Erythroblast (primary cell): ENCODE measurements at places on chromosomes 7 and 10.

DNA sequence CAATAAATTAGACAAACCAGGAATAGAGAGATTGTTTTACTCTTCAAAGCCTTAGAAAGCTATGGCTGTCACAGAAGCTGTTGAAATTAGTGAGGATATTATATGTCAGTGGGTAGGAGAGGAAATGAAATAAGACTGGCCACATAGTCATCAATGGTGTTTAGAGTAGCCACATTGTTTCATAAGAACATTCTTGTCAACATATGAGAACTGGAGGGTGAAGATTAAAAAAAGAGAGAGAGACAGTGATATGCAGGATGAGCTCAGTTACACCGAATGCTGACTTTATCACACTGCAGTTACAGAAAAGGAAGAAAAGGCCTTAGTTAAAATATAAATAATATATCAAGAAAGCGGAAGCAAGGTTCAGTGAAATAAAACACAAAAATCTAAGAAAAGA, 412.0 kb downstream of the CNTNAP2 start:
- DNase-seq, result no peak

DNA sequence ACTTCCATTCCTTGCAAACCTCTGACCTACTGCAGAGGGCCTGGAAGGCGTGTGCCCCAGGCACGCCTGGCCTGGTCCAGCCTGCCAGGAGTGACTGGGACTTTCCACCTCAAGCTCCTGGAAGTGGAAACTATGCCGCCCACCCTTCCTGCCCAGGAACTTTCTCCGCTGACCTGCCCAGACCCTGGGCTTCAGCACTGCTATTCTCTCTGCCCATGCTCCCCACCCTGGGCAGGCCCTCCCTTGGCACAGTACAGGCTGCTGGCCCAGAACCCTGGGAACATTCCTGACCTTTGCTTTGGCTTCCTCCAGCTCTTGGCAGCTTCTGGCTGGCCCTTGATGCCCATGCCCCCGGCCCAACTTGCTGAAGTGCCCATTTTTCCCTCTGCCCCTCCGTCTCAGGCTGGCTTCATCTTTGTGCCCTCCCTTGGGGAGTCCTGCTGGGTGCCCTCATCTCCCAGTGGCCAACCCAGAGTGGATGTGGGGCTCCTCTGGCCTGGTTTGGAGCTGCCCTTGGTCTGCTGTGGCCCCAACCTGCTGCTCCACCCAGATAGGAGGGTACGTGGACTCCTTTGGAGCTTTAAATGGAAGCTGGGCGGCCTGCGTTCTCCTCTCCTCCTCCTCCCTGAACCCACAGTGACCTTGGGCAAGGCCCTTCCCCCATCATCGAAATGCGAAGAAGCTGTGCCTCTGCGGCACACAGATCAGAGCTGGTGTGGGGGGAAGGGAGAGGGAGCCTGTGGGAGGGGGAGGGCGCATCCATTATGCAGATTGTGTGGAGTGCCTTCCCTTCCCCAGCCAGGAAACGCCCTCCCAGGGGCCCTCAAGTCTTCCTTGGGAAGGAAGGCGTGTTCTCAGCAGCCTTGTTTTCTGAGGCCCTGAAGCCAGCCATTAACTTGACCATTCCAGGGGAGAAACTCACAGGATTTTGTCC, 3.4 kb downstream of the MMRN2 start:
- no peak for DNase-seq

- no peak for DNase-seq
These were observed 24.0 kb upstream of the MALRD1 start for GRCh38 chr10:19024611-19025010.

GRCh38 chr10:12353399-12354242, 4.3 kb downstream of the CAMK1D start:
- no peak for DNase-seq

DNA sequence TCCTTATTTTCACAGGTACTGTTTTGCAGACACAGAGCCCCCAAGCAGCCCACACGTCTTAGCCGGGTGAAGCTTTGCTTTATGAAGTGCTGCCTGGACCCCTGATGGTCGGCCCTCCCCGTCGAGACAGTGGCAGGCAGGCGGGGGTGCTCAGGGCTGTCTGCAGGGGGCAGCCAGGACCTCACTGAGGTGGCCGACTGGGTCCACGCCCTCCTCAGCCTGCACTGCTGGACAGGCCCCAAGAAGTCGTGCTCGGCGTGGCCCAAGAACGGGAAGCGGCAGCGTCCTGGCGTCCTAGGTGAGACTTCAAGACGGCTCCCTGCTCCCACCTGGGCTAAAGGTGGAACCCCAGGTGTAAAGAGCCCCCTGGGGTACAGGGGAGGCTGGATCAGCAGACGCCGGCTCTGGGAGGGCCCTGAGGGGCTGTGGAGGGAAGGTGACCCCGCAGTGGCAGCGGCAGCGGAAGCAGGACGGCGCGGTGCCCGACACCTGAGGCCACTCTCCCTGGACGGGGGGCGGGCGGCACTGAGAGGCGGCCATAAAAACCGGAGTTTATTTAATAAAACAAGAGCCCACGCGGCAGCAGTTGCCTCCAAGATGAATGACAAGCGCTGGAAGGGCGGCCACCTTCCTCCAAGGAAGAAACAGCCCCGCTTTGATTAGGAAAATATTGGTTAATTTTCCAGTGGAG, 179.4 kb downstream of the ELFN1 start:
- no peak for DNase-seq

- no peak for DNase-seq
These were observed 537.1 kb upstream of the FOXK1 start for GRCh38 chr7:4144811-4145510.

DNA sequence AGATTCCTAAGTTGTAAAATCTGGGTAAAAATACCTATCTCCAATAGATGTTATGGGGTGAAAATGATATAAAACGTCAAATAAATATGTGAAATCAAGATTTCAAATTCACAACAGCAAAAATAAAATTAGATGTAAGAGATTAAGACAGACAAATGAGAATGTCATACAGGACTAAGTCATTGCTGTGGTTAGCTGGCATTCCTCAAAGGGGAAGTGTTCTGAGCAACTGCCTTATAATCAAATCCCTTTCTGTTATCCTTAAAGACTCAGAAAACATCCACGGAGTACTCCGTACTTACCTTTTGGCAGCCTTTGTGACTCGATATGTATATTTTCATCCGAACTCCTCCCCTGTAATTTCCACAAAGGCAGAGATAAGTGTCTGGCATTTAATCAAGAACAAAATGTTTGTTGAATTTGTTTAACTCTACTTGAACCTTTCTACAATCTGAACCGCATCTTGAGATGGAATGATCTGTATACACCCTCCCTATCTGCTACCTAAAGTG, 559.6 kb downstream of the GATA3 start:
- no peak for DNase-seq

DNA sequence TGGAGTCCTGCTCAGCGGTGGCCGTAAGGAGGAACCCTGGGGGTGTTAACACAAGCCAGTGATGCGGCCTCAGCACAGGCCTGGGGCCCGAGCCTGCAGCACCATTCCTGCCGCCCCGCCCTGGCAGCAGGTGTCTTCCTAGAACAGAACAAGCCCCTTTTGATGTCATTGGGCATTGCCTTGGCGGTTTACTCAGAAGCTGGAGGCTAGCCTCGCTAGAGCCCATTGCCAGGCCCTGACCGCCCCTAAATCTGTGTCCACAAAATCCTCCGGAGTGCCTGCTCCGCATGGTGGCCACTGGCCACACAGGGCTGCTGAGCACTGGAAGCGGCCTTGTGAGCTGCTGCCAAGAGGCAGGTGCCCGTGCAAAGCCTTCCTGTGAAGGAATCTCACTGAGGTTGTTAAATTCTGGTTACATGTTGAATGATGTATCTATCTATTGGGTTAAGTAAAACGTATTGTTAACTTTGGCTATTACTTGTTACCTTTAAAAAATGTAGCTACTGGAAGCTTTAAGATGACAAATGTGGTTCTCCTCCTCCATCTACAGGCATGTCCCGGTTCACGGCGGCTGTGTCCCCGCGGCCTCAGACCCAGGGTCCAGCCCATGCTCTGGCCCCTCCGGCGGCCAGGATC, 1.2 kb upstream of the INPP5A start:
- no peak for DNase-seq

- no peak for DNase-seq
These were observed 214.0 kb downstream of the PTPRN2 start for GRCh38 chr7:158373476-158374133.

DNA sequence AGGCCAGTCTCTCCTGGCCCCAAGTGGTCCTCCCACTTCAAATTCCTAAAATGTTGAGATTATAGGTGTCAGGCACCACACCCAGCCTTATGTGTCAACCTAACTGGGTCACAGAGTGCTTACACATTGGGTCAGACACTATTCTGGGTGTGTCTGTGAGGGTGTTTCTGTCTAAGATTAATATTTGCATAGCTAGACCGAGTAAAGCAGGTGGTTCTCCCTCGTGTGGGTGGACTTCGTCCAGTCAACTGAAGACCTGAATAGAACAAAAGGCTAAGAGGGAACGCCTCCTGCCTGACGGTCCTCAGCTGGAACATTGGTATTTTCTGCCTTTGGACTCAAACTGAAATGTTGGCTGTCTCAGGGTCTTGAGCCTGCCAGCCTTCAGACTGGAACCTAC, 11.5 kb downstream of the PPIF start:
- DNase-seq, result no peak

DNA sequence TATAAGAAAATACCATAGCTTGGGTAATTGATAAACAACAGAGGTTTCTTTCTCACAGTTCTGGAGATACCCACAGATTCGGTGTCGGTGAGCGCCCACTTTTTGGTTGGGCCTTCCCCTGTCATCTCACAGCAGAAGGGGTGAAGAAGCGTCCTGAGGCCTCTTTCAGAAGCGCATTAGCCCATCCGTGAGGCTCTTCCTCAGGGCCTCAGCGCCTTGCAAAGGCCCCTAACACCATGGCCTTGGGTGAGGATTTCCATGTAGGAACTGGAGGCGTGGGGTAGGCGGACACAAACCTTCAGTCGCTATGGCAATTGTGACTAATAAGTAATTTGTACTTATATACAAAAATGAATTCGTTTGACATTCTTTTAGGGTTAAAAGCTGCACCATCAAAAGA, 316.0 kb downstream of the PTPRN2 start:
- DNase-seq, result no peak

DNA sequence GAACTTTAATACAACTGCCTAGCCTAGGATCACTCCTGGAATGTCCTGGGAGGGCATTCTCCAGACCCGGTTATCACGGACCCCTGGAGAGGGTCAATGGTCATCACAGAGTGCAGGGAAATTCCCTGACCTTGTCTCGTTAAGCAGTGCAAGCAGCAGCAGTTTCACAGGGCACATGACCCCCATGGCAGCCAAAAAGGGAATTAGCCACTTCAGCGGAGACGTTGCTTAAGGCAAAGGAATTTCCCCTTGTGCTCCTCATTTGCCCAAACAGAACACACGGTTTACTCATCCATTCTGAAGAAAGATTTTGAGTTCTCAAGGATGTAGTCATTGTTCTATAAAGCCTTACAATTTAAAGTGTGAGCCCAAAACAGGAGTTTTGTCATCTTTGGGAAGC, 260.3 kb downstream of the SNX13 start:
- DNase-seq, result no peak

DNA sequence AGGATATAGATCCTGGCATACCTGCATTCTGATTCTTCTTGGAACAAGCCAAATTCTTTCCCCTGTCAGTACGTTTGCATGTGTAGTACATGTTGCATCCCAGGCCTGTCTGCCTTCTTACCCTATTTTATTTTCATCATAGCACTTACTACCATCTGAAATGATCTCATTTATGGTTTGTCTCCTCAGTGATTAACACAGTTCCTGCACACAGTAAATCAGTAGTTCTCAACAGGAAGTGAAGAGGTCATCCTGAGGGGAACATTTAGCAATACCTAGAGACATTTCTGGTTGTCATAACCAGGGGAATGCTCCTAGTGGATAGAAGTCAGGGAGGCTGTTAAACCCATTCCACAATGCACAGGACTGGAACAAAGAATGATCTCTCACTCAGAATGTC, 38.2 kb upstream of the SLC26A4 start:
- DNase-seq, result no peak

DNA sequence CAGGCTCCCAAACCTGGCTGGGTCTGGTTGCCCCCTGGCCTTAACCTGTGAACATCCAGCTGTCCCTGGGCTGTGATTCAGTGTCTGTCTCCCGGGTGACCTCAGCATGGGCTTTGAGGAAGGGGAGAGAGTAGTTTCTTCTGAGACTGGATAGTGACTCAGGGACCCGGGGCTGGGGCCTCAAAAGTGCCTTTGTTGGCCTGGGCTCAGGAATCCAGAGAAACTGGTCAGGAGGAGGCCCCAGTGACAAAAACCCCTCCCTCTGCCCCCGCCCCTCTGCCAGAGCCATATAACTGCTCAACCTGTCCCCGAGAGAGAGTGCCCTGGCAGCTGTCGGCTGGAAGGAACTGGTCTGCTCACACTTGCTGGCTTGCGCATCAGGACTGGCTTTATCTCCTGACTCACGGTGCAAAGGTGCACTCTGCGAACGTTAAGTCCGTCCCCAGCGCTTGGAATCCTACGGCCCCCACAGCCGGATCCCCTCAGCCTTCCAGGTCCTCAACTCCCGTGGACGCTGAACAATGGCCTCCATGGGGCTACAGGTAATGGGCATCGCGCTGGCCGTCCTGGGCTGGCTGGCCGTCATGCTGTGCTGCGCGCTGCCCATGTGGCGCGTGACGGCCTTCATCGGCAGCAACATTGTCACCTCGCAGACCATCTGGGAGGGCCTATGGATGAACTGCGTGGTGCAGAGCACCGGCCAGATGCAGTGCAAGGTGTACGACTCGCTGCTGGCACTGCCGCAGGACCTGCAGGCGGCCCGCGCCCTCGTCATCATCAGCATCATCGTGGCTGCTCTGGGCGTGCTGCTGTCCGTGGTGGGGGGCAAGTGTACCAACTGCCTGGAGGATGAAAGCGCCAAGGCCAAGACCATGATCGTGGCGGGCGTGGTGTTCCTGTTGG, at the start of gene CLDN4:
CLDN4 (plus strand) TSS at position 316 of the 903 bp plus-strand sequence; CDS start at position 522, 206 bp downstream.
- no peak for DNase-seq

GRCh38 chr7:30841801-30842541, 69.7 kb upstream of the AQP1 start:
- no peak for DNase-seq

DNA sequence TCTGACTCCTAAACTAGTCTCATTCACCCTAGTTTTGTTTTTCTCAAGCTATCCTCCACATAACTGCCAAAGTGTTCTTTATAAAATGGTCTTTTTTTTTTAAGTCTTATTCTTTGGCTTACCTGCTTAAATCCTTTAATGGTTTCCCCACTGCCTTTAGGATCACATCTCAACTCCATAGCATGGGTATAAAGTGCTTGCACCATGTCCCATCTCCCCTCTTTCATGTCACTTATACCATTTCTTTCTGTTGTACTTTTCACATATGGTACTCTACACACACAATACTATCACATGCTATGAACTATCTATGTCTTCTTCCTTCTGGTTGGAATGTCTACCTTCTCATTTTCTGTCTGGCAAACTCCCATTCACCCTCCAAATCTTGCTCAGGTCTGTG, 5.1 kb downstream of the MTPAP start:
- DNase-seq, result no peak

DNA sequence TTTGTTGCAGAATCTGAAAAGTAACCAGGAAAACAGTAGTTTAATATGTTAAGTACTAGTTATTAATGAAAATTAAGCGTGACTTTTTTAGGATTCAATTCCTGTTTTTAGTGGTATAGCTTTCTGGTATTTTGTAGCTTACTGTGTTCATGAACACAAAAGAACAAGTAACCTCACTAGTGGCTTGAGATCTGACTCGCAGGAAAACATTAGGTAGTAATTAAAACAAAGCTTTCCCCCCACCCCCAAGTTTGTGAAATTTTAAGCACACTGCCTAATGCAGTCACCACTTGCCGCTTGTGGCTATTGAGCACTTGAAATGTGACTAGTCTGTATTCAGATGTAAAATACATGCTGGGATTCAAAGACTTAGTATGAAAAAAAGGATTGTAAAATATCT, 102.5 kb upstream of the RPA3 start:
- no peak for DNase-seq

- DNase-seq, result peak; percentile 58
These were observed 944 bp downstream of the RHBDD2 start for GRCh38 chr7:75879771-75880184.

GRCh38 chr7:51847461-51848134, 531.0 kb upstream of the COBL start:
- no peak for DNase-seq
